ENCODE measurements at places on chromosomes 5 and 9.

GRCh38 chr5:150623152-150623877 is 17.1 kb upstream of the SYNPO start:
- DNase-seq = no peak

DNA sequence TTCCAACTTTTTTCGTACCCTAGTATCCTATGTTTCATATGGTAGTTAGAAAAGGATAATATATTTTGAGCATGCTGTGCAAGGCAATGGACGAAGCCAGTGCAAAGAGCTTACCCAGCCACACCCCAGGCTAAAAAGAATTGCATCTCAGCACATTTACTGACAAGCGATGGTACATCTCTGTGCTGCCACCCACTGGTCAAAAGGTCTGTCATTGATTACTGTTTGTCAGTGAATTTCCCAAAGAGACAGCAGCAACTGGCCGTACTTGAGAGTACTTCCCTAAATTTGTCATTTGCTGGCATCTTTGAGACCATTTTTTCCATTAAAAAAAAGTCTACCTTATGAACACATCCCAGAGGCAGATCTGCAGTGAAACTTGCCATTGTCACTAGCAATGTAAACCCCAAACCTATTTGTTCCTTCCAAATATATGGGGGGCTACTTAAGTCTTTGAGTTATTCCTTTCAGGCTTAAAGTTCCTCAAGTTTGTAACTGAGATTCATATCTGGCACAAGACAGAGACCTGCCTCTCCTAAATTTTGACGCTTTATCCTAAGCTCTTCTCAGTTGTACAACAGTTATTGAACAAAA is 184.3 kb downstream of the CTNND2 start:
- no peak for DNase-seq

GRCh38 chr9:75712700-75713099 is 177.8 kb upstream of the PCSK5 start:
- no peak for DNase-seq

GRCh38 chr5:148387325-148387724 is 3.6 kb downstream of the FBXO38 start:
- no peak for DNase-seq

- DNase-seq = no peak
These were observed 38.6 kb upstream of the GGTA1 start for GRCh38 chr9:121538221-121538620.

DNA sequence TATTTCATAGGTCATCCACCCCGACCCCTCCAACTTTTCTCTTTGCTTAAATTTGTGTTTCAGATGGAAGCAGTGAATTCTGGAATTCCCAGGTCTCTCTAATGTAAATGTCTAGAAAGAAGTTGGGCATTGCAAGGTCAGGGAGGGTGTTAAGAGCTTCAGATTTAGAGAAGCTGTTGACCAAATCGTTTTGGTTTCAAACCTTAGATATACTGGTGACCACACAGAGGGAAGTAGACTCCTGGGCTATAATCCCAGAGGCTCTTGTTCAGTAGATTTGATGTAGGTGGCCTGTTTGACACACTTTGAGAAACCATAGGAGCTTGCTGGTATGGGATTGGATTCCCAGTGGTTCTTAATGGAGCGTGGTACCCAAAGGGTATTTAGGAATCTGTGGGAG is 137.3 kb upstream of the KLF9 start:
- DNase-seq = no peak

GRCh38 chr5:77292026-77292757 is 81.7 kb downstream of the PDE8B start:
- DNase-seq = no peak

GRCh38 chr5:174155281-174155680 is 109.8 kb downstream of the NSG2 start:
- no peak for DNase-seq

- no peak for DNase-seq
These were observed 33.7 kb downstream of the TGFBR1 start for GRCh38 chr9:99138424-99139284.

- no peak for DNase-seq
These were observed 612.9 kb downstream of the BNC2 start for GRCh38 chr9:16257604-16258003.

DNA sequence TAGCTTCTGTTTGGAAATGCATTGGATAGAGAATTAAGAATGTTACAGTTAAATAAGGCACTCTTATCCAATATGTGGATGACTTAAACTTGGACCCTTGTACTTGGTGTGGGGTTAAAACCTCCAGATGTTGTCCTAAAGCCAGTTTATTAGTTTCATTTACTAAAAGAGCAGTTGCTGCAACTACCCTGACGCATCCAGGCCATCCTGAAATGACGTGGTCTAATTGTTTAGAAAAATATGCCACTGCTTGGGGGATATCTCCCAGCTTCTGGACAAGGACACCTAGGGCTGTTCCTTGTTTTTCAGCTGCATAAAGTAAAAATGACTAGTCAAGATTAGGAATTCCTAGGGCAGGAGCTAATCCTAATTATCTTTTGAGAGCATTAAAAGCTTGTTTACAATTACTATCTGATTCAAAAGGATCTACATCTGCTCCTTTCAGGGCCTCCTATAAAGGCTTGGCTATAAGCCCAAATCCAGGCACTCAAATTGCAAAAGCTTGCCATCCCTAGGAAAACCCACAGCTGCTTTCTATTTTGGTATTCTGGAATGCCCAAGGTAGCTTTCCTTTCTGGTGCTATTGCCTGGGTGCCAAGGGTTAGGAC is 45.7 kb upstream of the SLCO4C1 start:
- DNase-seq = no peak

Data from NCI-H1436 (cell line).